ENCODE measurements at places on chromosomes 12 and 14.

DNA sequence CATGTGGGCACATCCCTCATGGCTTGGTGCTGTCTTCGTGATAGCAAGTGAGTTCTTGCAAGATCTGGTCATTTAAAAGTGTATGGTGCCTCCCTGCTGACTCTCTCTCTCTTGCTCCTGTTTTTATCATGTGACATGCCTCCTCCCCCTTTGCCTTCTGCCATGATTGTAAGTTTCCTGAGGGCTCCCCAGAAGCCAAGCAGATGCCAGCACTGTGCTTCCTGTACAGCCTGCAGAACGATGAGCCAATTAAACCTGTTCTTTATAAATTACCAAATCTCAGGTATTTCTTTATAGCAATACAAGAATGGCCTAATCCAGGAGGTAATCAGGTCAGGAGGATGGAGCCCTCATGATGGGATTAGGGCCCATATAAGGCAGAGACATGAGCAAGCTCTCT is 116.3 kb downstream of the DPF3 start:
- no peak for DNase-seq

- no peak for DNase-seq
Observed at GRCh38 chr14:90045616-90046015, 16.2 kb upstream of the KCNK13 start.

DNA sequence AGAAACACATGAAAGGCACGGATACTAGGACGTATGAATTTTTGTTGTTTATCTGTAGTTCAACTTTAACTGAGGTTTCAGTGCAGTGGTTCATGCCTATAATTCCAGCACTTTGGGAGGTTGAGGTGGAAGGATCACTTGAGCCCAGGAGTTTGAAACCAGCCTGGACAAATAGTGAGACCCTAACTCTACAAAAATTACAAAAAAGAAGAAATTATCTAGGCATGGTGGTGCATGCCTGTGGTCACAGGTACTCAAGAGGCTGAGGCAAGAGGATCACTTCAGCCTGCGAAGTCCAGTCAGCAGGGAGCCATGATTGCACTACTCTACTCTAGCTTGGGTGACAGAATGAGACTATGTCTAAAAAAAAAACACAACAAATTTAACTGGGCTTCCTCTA is 8.0 kb downstream of the KRT6B start:
- no peak for DNase-seq

DNA sequence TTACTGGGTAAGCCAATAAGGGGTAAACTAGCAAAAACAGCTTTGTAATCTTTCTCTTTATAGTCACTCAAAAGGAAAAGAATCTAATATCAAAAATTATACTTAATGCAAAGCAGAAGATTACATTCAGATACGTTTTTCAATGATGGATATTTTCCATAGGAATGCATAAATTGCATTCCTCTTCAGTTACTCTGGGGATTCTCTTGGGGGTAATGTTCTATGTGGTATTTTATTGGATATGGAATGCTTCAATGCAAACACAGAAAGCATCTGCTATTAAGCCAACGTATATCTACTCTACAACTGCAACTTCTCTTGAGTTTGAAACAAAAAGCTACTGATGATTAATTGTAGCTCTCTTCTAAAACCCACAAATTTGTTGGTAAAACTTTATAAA is 106.0 kb downstream of the SLC41A2 start:
- DNase-seq: no peak

GRCh38 chr14:81406863-81407262 is 6.7 kb upstream of the STON2 start:
- no peak for DNase-seq

GRCh38 chr12:42275499-42275898 is 37.5 kb upstream of the YAF2 start:
- DNase-seq: no peak

DNA sequence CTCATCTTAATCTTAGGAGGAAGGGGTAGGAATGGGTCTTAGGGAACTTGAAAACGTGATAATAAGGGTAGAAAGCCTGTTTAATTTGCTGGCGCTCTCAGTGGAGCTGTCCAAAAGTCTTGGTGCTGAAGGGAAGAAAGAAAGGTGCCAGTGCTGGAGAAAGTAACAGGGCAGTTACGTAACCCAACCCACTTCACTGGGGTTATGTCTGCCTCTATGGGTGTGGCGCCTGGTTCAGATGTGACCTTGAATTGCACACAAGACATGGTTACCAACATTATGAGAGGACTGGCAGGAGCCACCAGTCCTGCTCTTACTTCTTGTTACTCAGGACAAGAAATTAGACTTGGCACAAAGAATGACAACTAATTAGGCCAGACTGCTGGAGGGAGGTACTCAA is 18.6 kb upstream of the GPATCH2L start:
- no peak for DNase-seq

Data from stimulated activated CD4-positive, alpha-beta T cell treated with anti-CD3 and anti-CD28 coated beads, Interleukin-1b, Interleukin-23, amount 100 ng/mL, for 1 hour (primary cell).